Activated CD4-positive, alpha-beta memory T cell treated with anti-CD3 and anti-CD28 coated beads for 36 hours (primary cell): ENCODE measurements at places on chromosomes 1 and 21. TPM values are rescaled to one million over a fixed set of nuclear protein-coding genes. Genes with fewer than 3 reads are reported as not detected.
A peak's percentile ranks its signal among the peaks of the same experiment; 100 is the strongest.

DNA sequence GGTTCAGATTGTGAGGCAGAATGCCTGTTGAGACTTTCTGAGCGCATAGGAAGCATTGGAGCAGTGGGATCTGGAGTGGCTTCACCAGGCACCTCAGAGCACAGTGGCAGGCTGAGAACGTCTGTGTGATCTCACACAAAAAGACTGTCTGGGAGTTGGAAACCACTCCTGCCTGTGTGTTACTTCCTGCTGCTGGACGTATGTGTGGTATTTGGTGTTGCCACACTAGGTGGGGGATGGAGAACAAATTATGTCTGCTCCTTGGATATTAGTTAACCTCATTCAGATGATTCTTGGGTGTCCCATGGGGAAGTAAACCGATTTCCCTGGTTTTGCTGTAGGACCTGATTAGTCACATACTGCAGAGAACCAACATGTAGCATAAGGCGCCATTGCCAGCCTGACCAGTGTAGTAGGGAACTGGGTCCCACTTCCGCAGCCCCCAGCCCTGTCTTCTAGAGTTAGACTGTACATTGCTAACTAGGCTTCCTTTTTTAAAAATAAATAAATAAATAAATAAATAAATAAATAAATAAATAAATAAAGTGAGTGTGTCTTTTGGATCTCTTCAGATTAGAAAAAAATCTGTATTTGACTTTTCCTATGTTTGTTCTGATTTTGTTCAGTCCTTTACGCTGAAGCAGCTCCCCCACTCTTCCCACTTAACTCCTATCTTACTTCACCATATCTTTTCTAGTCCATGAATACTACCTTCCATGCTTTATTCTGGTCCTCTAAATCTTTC is 26.9 kb downstream of the UCK2 start:
- H3K36me3 ChIP-seq = no peaks in the 10 kb centered on the region
- H3K4me1 ChIP-seq = peaks cover 18% of the 10 kb centered on the region
- H3K27ac ChIP-seq = no peak overlapping the region
- H3K4me3 ChIP-seq = no peak overlapping the region
- H3K27me3 ChIP-seq = no peaks in the 10 kb centered on the region
- no peak for DNase-seq

Gene PAQR6
- total RNA-seq = 4.0 TPM

DNA sequence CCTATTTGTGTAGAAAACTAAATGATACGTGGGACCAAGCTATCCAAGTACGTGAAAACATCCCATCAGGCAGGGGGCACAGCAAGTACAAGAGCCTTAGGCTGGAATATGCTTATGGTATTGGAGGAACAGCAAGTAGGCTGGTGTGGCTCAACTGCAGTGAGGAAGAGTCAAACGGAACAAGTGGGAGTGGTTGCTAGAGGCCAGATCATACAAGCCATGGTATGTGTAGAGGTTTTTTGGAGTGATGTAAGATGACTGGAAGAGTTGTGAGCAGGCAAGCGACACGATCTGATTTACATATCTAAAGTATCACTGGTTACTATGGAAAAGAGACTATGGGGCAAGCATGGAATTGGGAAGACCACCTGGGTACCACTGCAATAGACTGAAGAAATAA is 27.8 kb downstream of the ELK4 start:
- DNase-seq = no peak
- peaks cover 21% of the 10 kb centered on the region for H3K36me3 ChIP-seq
- peak overlapping the region; percentile 9 for H3K27ac ChIP-seq
- H3K4me1 ChIP-seq = peaks cover 24% of the 10 kb centered on the region
- no peak overlapping the region for H3K4me3 ChIP-seq

- no peaks in the 10 kb centered on the region for H3K27me3 ChIP-seq
- no peak overlapping the region for H3K4me3 ChIP-seq
- peaks cover 4% of the 10 kb centered on the region for H3K4me1 ChIP-seq
- H3K27ac ChIP-seq = no peak overlapping the region
Observed at GRCh38 chr21:28936036-28936435, 56.6 kb downstream of the LTN1 start.

DNA sequence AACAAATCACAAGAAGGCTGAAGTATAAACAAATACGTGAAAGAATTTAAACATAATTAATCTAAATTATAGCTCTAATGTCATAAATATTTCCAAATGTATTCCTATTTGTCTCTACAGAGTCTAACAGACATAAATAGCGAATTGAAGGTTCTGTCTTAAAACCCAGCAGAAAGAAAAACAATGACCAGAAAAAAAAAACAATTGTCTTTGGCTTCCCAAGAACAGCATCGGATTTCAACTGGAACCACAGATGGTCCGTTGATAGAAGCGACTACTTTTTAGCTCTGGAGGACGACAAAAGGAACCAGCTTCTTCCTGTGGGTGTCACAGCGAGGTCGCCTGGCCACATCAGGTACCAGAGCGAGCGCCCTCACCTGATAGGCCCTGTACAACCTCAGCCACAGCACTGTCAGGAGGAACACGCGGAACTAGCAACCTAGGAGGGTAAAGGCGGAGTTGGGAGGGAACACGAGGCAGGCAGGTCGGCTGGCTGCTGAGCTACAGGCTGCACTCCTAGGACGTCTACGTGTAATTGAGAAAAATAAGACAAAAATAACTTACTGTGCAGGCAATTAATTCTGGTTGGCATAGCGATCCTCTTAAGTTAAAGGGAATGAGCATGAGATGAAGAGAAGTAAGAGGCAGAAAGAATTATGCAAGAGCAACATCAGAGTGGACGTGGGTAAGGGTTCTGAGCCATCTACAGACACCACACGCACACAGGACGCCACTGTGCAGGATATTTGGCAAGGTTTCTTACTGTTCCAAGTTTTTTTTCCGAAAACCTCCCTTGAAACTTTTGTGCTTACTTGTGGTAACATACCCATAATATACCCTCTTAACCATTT is 16.7 kb upstream of the PRDM15 start:
- no peak overlapping the region for H3K4me3 ChIP-seq
- DNase-seq = peak; percentile 70
- H3K4me1 ChIP-seq = peaks cover 24% of the 10 kb centered on the region
- no peaks in the 10 kb centered on the region for H3K36me3 ChIP-seq

Gene F13B
- total RNA-seq = not detected

Gene RIPPLY3
- total RNA-seq = 0.27 TPM

Gene CEPT1
- total RNA-seq = 23.9 TPM

- no peak overlapping the region for H3K27ac ChIP-seq
- DNase-seq = no peak
- no peaks in the 10 kb centered on the region for H3K36me3 ChIP-seq
- peaks cover 2% of the 10 kb centered on the region for H3K27me3 ChIP-seq
- no peak overlapping the region for H3K4me3 ChIP-seq
- no peaks in the 10 kb centered on the region for H3K4me1 ChIP-seq
Observed at GRCh38 chr1:107196973-107197562, 56.2 kb downstream of the NTNG1 start.

GRCh38 chr1:85019994-85020393 is 23.1 kb upstream of the MCOLN2 start:
- no peak for DNase-seq
- no peaks in the 10 kb centered on the region for H3K27me3 ChIP-seq
- H3K4me3 ChIP-seq = no peak overlapping the region
- H3K27ac ChIP-seq = no peak overlapping the region
- H3K36me3 ChIP-seq = no peaks in the 10 kb centered on the region
